NCI-H2081 treated with DMSO at 0.1 percent for 48 hours (cell line): ENCODE measurements at places on chromosomes 11 and 22.

GRCh38 chr22:44731357-44731970 is 20.9 kb upstream of the ARHGAP8 start:
- DNase-seq = no peak

DNA sequence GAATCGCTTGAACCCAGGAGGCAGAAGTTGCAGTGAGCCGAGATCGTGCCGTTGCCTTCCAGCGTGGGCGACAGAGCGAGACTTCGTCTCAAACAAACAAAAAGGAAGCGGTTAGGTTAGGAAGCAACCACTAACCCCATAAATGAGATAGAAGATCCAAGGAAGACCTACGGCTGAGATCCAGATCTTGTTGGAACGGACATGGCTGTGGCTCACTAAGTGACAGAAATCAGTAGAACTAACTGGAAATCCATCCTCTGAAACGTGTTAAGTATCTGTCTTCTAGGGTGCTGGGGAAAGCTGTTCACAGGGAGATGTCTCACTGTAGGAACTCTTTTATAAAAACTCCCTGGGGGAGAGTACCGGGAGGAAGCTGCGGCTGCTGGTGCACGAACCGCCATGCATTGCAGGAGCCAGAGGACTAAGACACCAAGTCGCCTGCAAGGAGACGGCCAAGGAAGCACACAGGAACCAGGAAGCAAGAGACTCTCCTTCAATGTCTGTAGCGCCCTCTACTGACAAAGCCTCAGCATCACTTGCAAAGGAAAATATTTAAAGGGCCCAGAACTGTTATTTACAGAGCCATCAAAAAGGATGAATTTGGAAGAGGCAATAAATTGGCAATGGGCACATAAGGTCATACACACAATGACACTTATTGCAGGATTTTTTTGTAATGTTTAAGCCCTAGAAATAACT is 16.9 kb upstream of the SPTY2D1 start:
- no peak for DNase-seq

DNA sequence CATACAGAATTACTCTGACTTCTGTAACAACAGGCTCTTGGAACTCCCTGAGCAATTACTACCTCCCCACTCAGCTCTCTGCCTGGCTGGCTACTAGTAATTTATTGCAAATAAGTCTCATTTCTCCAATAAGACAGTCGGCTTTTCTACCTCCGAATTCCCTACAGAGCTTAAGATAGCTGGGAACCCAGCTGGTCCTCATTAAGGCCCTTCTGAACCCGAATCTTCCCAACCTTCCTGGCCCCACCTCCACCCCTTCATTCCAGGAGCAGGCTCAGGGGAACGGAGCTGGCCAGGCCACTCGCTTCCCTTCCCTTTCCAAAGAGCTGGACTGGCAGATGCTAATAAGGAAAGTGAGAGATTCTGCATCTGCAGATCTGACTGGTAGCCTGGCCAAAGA is 21.6 kb downstream of the TMPRSS5 start:
- no peak for DNase-seq

DNA sequence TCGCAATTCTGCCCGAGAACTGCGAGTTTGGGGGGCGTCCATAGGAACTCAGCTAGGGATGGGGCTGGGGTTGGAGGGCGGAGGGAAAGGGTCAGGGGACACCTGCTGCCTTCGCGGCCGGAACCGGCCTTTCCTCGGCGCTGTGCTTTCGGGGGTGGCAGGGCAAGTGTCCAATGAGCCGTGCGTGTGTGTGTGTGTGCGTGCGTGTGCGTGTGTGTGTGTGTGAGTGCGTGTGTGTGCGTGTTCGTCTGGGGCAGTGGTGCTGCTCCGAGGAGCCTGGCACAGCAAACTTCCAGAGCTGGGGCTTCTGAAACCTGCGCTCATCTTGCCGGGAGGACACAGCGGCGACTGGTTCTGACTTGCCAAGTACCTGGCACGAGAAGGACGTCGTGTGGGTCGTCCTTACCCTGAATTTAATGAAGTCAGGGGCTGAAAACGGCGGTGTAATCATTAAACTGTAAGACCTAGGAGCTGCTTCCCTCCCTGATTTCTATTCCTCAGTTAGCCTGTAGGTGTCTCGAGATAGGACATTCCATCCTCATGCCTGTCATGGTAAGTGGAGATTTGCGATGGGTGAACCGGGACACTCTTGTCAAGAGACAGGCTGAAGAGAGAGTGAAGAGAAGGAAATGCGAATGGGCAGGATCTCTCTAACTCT is 27.0 kb upstream of the AMOTL1 start:
- DNase-seq = peak; percentile 19

DNA sequence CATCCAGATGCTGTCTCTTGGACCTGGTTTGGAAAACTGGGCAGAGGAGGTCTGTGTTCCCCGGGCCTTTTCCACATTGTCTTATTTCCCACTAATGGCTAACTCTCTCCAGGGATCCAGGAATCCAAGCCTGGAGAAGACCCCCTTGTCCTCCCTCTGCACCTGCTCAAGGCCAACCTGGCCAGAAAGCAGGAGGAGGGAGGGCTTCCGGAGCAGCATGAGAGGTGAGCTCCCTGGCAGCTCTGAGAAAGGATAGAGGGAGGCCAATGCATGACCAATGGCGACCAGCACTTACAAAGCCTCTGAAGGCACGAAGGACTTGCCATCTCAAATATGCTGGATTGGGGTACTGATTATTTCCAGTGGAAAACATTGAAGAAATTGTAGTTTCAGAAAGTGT is 445.0 kb upstream of the B3GAT1 start:
- no peak for DNase-seq

DNA sequence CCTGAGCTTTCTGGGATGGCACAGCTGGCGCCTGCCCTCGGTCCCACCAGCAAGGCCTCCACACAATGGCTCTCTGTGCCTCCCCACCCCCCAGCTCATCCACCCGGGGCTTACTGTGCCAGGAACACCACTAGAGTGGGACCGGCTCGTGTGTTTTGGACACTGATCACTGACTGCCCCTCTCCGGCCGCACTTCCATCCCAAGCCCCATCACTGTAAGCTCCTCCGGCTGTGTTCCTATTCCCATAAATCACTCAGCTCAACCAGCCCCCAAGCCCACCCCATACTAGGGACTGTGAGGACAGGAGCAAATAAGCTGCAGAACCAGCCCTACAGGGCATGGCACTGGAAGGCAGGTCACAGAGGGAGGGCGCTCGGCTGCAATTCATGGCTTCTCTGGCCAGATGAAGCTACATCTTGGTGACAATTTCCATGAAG is 7.3 kb downstream of the APBB1 start:
- DNase-seq = no peak

- DNase-seq = no peak
Observed at GRCh38 chr11:75631086-75631730, 37.6 kb downstream of the MAP6 start.

GRCh38 chr11:31676280-31676982 is 134.7 kb downstream of the PAX6 start:
- DNase-seq = no peak

GRCh38 chr22:24290459-24290858 is 19.8 kb downstream of the SPECC1L start:
- DNase-seq = no peak

GRCh38 chr22:39479254-39479653 is 22.4 kb downstream of the MGAT3 start:
- DNase-seq = no peak

GRCh38 chr11:62665599-62666258 is 617 bp downstream of the CSKMT start:
- no peak for DNase-seq

DNA sequence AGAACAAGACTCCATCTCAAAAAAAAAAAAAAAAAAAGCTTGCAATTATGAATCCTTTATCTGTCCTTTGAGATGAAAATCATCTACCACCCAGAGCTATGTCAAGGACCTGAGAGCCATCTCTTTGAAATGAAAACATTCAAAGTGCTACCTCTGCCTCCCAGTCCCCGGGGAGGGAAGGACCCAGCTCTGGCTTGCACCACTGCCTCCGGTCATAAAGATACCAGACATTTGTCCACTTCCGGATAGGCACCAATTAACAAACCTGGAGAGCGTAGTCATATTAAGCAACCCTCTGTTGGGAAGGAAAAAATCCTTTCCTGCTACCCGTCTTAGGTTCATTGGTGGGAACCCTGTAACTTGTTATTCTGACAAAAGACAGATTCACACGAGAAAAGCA is 98.6 kb downstream of the ARHGAP8 start:
- no peak for DNase-seq

DNA sequence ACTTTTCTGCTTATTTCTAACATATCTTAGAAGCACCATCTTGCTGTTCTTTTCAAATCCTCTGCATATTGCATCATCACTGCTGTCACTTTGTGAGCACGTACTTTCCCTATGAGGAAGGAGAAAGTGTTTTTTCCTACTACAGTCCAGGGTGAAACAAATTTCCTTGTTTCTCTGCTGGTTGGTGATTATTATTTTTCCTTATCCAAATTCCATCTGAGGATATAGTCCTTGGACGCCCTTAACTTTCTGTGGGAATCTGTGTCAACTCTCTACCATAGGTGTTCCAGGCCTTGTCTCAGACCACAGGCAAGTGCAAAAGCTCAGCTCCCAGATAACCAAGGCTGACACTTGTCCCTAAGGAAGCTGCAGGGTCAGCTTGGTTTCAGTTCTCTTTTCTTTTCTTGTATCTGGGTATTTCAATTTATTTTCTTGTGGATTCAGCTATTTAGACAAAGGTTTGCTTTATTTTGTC is 29.4 kb upstream of the LYVE1 start:
- no peak for DNase-seq

GRCh38 chr11:87092159-87092558 is 54.4 kb downstream of the TMEM135 start:
- no peak for DNase-seq

DNA sequence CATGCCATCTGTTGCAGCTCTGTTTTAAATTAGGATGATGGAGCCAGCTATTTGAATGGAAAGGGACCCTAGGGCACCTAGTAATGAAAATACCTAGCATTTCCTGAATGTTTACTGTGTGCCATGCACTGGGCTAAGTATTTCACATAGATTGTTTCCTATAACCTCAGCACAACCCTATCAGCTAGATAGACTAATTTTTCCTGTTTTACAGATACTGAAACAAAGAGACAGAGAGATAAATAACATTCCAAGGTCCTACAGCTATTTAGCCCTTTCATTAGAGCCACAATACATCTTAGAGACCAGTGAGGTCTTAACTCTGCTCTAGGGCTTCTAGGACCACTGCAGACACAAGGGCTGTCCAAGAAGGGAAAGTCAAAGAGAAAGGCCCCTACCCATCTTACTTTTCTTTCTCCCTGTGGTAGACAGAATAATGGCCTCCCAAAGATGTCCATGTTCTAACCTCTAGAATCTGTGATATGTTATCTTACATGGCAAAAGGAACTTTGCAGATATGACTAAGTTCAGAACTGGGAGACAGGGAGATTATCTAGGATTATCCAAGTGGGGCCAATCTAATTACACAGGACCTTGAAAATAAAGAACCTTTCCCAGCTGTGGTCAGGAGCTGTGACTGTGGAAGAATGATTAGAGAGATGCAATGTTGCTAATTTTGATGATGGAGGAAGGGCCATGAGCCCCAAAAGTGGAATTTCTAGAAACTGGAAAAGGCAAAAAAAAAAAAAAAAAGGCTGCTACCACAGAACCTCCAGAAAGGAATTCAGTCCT is 157.0 kb downstream of the CCDC34 start:
- no peak for DNase-seq

DNA sequence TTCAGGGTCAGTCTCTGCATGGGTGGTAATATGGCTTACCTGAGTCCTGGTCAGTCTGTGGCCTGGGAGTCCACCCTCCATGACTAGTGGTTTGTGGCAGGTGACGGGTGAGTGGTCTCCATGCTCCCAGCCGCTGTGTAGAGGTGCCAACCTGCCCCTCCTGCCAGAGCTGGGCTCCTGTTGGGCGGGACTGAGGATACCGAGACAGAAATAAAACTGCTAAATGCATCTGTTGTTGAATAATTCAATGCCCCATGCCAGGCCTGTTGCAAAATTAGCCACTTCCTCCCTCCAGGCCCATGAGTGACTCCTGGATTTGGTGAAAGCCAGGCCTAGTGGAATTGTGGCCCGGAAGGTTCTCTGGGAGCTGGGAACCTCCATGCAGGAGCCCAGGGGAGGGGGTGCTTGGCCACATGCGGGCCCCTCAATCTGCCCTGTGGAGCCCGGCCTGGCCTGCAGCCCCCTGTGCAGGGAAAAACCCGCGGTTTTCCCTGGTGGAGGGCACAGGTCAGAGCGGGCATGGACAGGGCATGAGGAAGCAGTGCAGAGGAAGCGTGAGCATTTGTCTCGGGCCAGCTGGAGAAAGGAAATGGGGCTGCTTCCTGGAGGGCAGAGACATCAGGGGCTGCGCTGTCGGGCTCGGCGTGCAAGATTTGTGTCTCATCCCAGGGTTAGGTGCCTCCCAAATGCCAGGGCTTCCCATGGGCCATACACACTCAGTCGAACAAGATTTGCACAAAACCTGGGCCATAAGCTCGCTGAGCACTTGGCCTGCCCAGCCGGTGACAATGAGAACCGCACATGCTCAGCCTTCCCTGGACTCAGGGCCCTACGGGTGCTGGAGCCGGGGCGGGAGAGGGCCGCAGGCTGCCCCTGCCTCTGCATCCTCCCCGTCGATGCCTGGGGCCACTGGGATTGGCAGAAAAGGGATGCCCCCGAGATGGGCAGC is 66.9 kb downstream of the KCNQ1 start:
- DNase-seq = no peak

DNA sequence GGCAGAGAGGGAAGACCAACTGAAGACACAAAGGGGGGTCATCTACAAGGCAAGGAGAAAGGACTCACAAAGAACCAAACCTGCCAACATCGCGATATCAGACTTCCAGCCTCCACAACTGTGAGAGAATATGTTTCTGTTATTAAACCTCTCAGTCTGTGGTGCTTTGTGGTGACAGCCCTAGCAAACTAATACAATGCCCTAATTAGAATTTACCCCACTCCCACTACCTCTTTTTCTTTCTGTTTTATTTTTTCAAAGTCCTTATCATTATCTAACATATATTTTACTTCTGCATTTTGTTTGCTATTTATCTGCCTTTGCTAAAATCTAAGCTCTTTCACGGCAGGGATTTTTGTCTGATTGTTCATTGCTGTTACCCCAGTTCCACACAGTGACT is 2.5 kb upstream of the OR52D1 start:
- DNase-seq = no peak

- DNase-seq = no peak
Observed at GRCh38 chr22:48247829-48248228, 1485.4 kb downstream of the TBC1D22A start.

DNA sequence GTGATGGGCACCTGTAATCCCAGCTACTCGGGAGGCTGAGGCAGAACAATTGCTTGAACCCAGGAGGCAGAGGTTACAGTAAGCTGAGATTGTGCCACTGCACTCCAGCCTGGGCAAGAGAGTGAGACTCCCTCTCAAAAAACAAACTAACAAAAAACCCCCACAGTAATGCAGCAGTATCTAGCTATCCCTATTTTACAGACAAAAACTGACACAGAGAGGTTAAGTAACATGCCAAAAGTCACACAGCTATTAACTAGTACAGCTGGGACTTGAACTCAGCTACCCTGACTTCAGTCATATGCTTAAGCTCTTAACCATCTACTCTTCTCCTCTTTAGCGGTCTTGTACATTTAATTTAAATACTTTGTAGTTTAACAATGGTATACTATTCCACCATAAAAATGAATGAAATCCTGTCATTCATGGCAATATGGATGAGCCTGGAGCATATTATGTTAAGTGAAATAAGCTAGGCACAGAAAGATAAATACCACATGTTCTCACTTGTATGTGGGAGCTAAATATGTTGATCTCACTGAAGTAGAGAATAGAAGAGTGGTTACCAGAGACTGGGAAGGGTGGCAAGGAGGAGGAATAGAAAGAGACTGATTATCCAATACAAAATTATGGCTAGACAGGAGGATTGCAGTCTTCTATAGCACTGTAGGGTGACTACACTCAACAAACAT is 82.8 kb downstream of the DENND5A start:
- DNase-seq = no peak
